ENCODE measurements at places on chromosomes 2 and 18. TPM values are rescaled to one million over a fixed set of nuclear protein-coding genes. Genes with fewer than 3 reads are reported as not detected.

GRCh38 chr2:317501-318424 lies 29.9 kb upstream of the ALKAL2 start:
- H3K4me3 ChIP-seq, result no peak overlapping the region
- no peaks in the 10 kb centered on the region for H3K36me3 ChIP-seq
- H3K4me1 ChIP-seq, result no peaks in the 10 kb centered on the region
- no peaks in the 10 kb centered on the region for H3K27me3 ChIP-seq
- no peak overlapping the region for H3K27ac ChIP-seq

- H3K36me3 ChIP-seq, result no peaks in the 10 kb centered on the region
- no peak overlapping the region for H3K4me3 ChIP-seq
- peak overlapping the region; percentile 38 for H3K27ac ChIP-seq
- H3K27me3 ChIP-seq, result no peaks in the 10 kb centered on the region
Measured at GRCh38 chr2:47056374-47056773, 98.7 kb downstream of the STPG4 start.

GRCh38 chr2:27078267-27079194 lies at the start of gene EMILIN1:
Gene EMILIN1, plus strand, starts transcription at chr2:27078615. Its CDS starts 451 bp downstream, at chr2:27079066.
- H3K27me3 ChIP-seq, result no peaks in the 10 kb centered on the region
- no peak for DNase-seq

DNA sequence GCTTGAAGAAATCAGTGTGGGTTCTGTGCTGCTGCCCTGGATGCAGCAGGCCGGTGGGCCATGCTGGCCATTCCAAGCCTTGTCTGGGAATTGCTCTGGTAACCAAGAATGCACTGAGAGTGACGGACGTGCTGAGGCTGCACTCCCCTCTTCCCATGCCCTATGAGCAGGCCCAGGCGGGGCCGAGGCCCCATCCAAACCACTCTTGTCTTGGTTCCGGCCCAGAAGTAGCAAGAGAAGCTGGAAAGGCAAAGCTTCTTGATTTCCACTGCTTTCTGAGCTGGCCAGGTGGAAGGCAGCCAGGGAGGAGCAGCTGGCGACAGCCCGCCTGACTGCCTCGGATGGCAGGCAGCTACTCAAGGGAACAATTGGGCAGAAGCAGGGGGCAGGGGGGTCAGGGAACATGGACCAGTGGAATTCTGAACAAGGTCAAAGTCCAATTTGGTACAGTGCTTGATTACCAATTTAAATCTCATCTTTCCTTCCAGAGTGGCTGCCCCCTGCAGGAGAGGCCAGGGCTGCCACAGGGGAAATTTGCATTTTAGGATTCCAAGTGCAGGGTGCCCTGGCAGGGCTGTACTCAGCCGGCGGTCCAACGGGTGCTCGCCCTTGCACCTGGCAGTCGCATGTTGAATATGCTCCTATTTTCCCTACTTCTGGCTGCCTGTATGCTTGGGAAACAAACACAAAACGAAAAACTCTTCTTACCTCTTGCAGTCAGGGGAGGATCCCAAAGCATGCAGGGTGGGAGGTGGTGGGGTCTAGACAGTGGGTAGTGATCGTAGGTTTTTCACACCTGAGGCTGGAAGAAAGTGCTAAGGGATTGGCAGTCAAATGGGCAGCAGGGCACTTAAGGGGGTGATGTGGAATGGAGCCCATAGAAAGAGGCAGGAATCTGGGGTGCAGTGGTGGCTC lies 67.3 kb downstream of the LIPG start:
- peak overlapping the region; percentile 88 for H3K27ac ChIP-seq
- H3K4me1 ChIP-seq, result peaks cover 51% of the 10 kb centered on the region
- no peaks in the 10 kb centered on the region for H3K27me3 ChIP-seq
- no peak overlapping the region for H3K4me3 ChIP-seq

Gene CERKL
- not detected for total RNA-seq

- H3K27me3 ChIP-seq, result no peaks in the 10 kb centered on the region
- no peak overlapping the region for H3K4me3 ChIP-seq
- H3K4me1 ChIP-seq, result no peaks in the 10 kb centered on the region
- no peaks in the 10 kb centered on the region for H3K36me3 ChIP-seq
Measured at GRCh38 chr2:44135296-44135695, 33.4 kb upstream of the PPM1B start.

Data from liver (tissue), 10 donors.